Neural crest cell (in vitro differentiated cells): ENCODE measurements at places on chromosomes 11 and 22. TPM values are rescaled to one million over a fixed set of nuclear protein-coding genes. Genes with fewer than 3 reads are reported as not detected.

MUC2 gene
- not detected in 2 replicates for total RNA-seq

IGSF9B gene
- total RNA-seq: 10.4 and 12.9 TPM in 2 replicates

ALG12 gene
- total RNA-seq: 21.2 and 24.7 TPM in 2 replicates

KCNK4 gene
- total RNA-seq: not detected in 2 replicates

UBASH3B gene
- 6.6 and 6.8 TPM in 2 replicates for total RNA-seq

PICALM gene
- total RNA-seq: 109 and 111 TPM in 2 replicates

GVQW3 gene
- total RNA-seq: 13.8 and 13.9 TPM in 2 replicates

- DNase-seq: no peak
- no peak overlapping the region for H3K4me3 ChIP-seq
- H3K4me1 ChIP-seq: no peaks in the 10 kb centered on the region
- H3K36me3 ChIP-seq: no peaks in the 10 kb centered on the region
- no peak overlapping the region for H3K27ac ChIP-seq
Measured at GRCh38 chr11:24384240-24384639, 112.6 kb upstream of the LUZP2 start.

GRCh38 chr11:100593291-100593690 lies 93.8 kb upstream of the ARHGAP42 start:
- no peak overlapping the region for H3K4me3 ChIP-seq
- H3K4me1 ChIP-seq: no peaks in the 10 kb centered on the region
- H3K36me3 ChIP-seq: no peaks in the 10 kb centered on the region
- DNase-seq: no peak
- no peaks in the 10 kb centered on the region for H3K27me3 ChIP-seq
- no peak overlapping the region for H3K27ac ChIP-seq

DNA sequence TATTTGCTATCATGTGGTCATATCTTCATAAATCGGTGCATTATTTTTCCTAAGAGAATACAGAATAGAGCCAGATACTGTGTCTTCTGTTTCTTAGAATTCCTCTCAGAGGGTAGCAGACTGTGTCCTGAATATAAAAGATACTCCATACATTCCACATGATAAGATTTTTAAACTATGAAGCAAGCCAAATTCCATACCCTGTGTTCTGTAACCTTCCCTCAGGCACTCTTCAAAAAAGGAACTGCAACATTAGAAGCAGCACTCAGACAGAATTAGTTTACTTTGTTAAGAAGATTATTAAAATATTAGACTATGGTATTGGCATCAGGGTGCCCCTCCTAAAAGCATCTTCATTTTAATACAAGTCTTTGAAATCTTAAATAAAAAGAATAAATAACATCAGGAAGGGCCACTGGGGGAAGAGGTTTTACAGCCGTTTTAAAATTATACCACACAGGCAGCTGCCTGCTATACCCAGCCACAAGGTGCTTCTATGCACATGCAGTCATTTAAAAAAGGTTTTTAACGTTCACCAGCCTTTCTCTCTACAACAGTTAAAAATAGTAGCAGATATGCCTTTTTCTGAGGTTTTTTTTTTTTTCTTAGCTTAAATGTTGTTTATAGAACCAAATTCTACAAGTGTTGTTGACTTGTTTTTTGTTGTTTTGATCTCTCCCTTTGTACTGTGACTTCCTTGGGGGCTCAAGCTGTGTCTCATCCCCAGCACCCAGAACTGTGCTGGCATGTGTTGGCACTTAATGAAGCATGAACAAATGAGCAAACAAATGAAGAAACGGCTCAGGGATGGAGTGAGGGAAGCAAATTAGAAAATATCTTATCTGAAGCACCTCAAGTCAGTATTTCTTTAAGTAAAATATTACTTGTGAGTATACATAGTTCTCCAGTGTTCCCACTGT lies 54.7 kb upstream of the CCDC89 start:
- H3K4me3 ChIP-seq: no peak overlapping the region
- no peaks in the 10 kb centered on the region for H3K27me3 ChIP-seq
- H3K36me3 ChIP-seq: no peaks in the 10 kb centered on the region
- H3K27ac ChIP-seq: no peak overlapping the region
- no peak for DNase-seq
- peaks cover 4% of the 10 kb centered on the region for H3K4me1 ChIP-seq

- peaks cover 36% of the 10 kb centered on the region for H3K4me1 ChIP-seq
- no peak for DNase-seq
- H3K4me3 ChIP-seq: no peak overlapping the region
- H3K36me3 ChIP-seq: no peaks in the 10 kb centered on the region
- H3K27ac ChIP-seq: no peak overlapping the region
- peaks cover 2% of the 10 kb centered on the region for H3K27me3 ChIP-seq
Measured at GRCh38 chr11:14186046-14186775, 172.8 kb downstream of the RRAS2 start.

DNA sequence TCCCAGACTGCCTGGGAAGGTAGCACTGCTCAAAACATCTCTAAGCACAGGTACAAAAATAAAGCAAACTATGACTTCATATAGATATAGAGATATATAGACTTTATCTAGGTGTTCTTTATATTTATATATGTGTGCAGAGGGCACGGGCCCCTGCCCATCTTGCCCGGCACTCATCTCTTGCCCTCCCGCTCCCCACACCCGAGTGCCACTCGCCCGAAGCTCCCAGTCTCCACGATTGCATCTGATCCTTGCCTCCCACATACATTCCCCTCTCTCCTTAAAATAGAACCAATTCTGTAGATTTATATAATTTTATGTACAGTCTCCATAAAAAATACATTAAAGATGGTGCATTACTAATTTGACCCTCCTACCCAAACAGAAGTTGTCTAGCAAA lies 55.5 kb downstream of the IGSF9B start:
- no peaks in the 10 kb centered on the region for H3K27me3 ChIP-seq
- peaks cover 3% of the 10 kb centered on the region for H3K4me1 ChIP-seq
- H3K36me3 ChIP-seq: no peaks in the 10 kb centered on the region
- H3K27ac ChIP-seq: no peak overlapping the region
- no peak for DNase-seq
- H3K4me3 ChIP-seq: no peak overlapping the region

GRCh38 chr11:92852946-92853345 lies 116.5 kb upstream of the MTNR1B start:
- H3K27ac ChIP-seq: no peak overlapping the region
- no peaks in the 10 kb centered on the region for H3K27me3 ChIP-seq
- H3K4me1 ChIP-seq: peaks cover 10% of the 10 kb centered on the region
- H3K36me3 ChIP-seq: peaks cover 5% of the 10 kb centered on the region

- H3K4me3 ChIP-seq: no peak overlapping the region
- H3K27me3 ChIP-seq: no peaks in the 10 kb centered on the region
- no peak for DNase-seq
- peaks cover 41% of the 10 kb centered on the region for H3K4me1 ChIP-seq
Measured at GRCh38 chr11:35980686-35981390, 37.0 kb downstream of the LDLRAD3 start.
